CD4-positive, alpha-beta T cell treated with Interleukin-4 for 1 hour (primary cell): ENCODE measurements at places on chromosomes 1 and 21.

GRCh38 chr1:1374589-1374928, 448 bp downstream of the AURKAIP1 start:
- no peak for DNase-seq

- peak; percentile 77 for DNase-seq
Observed at GRCh38 chr1:155255243-155256007, at the start of gene ENTREP3. Gene ENTREP3, minus strand, starts transcription at chr1:155255483. Its CDS starts 606 bp downstream, at chr1:155254877.

DNA sequence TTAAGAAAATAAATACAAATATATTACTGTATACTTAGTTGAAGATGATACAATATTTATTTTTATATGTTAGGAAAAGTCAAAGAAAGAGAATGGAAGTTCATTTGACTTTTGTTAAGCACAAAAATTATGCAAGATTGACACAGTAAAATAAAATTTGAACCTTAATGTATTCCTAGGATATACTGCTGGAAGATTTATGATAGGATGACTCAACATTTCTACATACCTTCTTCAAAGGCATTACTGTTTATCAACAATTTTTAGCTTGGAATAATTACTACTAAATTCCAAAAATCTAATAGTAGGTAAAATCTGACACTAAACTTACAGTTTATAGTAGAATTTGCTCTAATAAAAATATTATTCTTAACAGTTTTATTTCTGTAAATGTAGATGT, 257.3 kb upstream of the ADAMTS5 start:
- DNase-seq, result no peak

- DNase-seq, result no peak
Observed at GRCh38 chr21:34335316-34335715, 28.5 kb upstream of the KCNE2 start.

DNA sequence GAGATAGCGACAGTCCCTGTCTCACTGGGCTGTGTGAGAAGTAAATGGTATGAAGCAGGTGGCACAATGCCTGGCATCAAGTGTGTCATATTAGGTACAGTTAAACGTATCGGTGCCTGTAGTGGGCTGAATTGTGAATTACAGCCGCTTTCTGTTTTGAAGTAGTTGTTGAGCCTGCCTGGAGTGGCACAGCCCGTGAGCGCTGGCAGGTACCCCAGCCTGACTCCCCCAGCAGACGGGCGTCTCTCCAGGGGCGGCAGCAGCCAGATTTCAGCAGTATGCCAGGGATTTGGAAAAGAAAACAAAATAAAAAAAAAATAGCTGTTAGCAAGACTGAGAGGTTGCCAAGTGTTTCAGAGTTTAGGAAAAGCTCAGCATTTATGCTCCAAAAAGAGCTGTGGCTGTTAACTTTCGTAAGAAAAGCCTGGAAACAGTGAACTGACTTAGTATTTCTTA, 26.6 kb upstream of the GPR153 start:
- DNase-seq, result no peak
